Heart right ventricle (tissue), 16 donors: ENCODE measurements at places on chromosomes 3 and 15. TPM values are rescaled to one million over a fixed set of nuclear protein-coding genes. Genes with fewer than 3 reads are reported as not detected.
A peak's percentile ranks its signal among the peaks of the same experiment; 100 is the strongest.

DNA sequence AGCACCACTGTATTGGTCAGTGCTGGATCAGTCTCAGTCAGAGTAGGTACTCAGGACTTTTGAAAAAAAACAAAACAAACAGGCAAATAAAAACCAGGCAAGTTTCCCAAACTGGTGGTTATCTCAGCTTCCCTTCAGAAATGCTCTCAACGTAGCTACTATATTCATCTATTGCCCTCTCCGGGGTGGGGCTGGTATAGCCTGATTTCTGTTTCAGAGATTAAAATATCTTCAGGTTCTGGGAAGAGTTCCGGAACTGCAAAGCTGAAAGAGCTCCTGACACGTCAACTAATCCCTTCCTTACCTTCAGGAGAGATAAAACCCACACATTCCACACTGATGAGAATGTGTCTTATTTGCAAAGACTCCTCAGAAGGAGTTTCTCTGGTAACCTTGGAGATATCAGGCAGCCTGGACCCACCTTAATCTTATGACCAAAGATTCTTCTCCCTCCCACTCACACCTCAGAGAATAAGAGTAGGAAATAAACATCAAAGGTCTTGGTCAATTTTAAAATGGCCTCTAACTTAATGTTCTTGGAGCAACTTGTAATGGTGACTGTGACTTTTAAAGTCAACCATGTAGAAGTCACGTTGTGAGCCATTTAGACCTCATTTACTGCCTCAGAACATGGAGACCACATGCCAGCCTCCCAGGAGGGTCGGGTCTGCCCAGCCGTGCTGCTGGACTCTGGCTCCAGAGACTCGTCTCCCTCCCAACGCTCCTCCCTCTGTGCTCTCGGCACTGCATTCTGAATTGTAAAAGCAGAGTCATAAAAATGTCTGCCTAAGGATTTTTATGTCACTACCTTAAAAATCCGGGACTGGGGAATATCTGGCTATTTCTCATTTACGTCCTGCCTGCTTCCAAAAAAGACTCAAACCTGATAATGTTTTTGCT lies 53.8 kb downstream of the CDCP1 start:
- DNase-seq = no peak

DNA sequence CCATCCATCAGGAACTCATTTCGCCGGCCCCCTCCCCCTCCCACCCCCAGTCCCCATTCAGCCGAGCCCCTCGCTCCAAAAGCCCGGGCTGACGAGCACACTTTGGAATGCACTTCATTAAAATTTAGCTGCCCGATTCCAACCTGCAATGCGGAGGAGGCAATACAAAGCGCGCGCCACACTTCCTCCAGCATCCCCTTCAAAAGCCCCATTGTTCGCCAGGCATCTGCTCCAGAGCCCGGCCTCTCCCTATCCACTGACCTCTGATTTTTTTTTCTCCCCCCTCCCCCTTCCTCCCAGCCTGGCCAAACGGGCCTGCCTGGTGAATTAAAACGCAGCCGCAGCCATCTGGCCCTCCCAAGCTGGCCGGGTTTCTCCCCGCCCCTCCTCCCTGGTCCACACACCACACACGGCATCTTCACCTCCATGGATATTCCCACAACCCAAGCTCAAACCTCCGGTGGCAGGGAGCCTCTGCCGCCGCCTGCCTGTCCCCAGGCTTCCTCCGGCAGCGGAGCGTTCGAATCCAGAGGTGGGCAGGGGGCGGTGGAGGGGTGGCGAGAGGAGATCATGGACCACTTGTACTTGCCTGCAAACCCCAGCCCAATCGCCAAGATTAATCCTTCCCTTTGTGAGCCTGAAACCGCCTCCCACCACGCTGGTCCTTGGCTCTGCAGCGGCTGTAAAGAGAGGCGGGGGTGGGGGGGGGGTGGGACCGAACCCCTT lies 441.3 kb downstream of the MAGI1 start:
- DNase-seq = peak; percentile 46

- no peak for DNase-seq
Measured at GRCh38 chr3:17643691-17644090, 98.7 kb downstream of the TBC1D5 start.

DNA sequence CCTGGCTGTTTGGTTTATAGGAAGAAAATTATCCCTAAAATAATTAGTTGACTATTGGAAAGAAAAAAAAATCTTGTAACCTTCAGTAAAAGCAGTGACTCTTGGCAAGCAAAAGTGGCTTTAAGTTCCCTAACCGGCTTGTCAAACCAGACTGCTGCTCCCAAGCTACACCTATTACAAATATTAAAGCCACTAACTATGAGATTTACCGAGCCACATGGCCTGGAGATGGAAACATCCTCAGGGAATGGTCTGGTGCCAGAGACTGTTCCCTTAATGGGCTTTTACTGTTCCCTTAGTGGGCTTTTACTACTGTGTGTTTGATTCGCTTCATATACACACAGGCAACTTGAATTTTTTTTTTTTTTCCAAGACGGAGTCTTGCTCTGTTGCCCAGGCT lies 35.9 kb upstream of the ZNF774 start:
- DNase-seq = no peak

DNA sequence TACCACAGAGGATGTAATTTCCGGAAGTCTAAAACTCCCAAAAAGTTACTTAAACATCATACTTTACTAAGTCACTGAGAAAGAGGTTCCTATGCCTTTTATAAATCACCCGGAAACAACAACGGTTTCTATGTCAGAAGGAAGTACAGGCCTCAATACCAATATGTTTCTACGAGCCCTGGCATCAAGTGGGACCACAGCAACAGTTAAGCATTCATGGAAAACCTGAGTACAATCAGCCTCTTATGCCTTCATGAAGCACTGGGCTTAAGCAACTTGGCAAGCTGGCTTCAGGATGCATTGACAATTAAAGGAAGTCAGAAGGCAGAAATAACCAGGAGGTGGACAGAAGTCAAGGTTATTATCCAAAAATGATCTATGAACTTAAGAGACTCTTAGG lies 19.1 kb upstream of the B3GNT5 start:
- DNase-seq = no peak

- no peak for DNase-seq
Measured at GRCh38 chr3:63582943-63583500, 69.5 kb upstream of the SNTN start.

GRCh38 chr3:71703797-71704196 lies 21.4 kb downstream of the EIF4E3 start:
- no peak for DNase-seq

GRCh38 chr3:96931119-96931862 lies 116.9 kb downstream of the EPHA6 start:
- DNase-seq = no peak

GRCh38 chr15:36943508-36944361 lies 156.6 kb downstream of the MEIS2 start:
- no peak for DNase-seq

DNA sequence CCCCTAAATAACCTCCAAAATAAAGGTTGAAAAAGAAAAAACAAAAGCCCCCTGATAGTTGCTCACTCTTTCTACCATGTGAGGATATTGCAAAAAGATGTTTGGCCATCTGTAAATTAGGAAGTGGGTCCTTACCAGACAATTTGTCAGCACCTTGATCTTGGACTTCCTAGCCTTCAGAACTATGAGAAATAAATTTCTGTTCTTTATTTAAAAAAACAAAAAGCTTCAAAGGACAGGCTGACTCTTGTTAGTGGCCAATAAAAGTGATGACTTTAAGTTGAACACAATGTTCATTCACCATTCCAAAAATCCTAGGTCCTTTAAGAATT lies 103.5 kb downstream of the CBLB start:
- no peak for DNase-seq

DNA sequence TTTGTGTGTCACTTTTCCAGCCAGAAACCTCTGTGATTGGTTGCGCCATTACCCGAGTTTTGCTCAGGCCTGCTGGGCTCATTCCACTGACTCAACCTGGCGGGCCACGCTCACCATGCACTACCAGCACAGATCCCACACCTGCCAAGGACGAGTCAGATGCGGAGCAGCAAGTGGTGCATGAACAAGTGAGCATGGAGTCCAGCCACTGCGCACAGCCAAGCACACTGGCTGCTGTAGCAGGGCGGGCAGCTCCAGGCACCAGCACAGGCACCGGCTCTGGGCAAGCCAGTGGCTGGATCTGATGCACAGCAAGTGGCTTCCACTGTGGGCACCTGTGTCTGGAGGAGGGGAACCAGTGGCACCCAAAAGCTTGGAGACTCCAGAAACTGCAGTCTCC lies 110.4 kb downstream of the CBLB start:
- DNase-seq = no peak

DNA sequence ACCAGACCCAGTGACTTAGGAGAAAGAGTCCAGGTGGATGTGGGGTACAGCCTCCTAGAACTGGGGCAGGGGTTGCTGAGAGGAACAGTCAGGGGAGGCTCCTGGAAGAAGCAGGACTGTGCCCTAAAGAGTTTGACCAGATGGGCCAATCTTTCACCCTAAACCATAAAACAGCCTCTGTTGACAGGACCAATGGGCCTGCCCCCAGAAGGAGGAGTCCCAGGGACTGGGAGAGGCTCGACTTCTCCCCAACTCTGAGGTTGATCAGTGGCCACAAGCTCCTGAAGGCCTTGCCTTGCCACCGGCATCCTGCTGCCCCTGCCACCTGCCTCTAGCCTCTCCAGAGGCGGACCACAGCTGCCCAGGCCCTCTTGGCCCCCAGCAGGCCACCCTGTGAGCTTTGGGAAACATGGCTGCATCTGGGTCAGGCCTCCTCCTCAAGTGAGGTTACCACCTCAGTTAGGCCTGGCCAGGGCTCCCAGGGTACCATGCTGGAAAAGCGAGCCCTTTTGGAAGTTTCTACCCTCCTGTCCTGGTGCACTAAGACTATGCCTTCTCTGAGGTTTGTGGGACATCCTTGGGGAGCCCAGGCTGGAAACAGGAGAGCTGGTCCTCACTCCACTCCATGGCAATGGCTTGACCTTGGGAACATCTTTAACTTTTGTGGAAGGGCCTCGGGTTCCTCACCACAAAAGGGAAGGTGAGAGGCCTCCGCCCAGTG lies 2.8 kb downstream of the VIPR1 start:
- DNase-seq = no peak

DNA sequence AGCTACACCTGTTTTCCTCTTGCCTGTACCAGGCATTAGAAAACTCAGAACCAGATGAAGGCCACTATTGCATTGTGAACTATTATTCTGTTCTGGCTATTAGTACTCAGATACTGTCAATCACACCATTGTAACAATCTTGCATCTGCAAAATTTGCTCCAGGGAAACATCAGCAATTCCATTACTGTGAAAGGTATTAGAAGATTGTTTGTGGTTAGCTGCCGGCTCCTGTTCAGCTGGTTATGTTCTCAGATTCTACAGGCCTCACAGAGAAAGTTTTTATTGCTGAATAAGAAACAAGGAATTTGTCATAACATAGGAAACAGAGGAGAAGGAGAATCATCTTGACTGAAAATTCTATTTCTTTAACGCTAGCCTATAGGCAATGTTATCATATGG lies 179.9 kb downstream of the PLOD2 start:
- no peak for DNase-seq

DNA sequence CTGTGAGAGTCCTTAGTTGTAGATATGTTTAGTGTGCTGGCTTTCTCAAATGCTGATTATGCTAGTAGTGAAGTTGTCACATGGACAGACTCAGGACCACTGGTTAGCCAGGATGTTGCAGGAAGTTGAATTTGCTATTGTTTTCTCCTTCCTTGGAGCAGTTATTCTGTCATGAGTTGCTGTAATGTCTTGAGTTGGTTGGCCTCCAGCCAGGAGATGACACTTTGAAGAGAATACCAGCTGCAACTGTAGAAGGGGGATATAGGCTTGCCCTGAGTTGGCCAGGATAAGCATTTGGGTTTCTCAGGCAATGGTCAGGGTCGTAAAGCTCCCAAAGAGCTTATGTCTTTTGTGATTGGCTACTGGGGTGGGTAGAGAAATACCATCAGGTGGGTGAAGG lies 206.7 kb downstream of the ZNF621 start:
- no peak for DNase-seq

- no peak for DNase-seq
Measured at GRCh38 chr15:91989821-91990220, 136.3 kb downstream of the SLCO3A1 start.

DNA sequence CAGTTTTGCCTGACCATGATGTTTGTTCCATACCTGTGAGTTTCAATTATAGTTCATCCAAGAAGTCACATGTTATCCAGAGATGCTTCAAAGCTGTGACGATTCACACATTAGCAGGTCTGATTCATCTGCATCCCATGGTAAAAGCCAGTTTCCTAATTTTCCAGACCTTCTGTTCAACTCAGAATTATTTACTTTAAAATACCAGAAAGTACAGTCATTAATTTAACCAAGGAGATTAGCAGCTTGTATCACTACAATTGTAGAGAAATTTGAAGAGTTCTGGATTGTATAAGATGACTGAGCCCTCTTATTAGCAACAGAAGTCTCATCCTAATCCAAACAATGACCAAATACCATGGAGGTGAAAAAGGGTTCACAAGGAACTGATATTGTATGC lies 76.1 kb upstream of the THBS1 start:
- no peak for DNase-seq

GRCh38 chr3:197926418-197926817 lies 23.6 kb upstream of the RPL35A start:
- no peak for DNase-seq

- DNase-seq = no peak
Measured at GRCh38 chr3:11392014-11392859, 120.0 kb downstream of the ATG7 start.

DNA sequence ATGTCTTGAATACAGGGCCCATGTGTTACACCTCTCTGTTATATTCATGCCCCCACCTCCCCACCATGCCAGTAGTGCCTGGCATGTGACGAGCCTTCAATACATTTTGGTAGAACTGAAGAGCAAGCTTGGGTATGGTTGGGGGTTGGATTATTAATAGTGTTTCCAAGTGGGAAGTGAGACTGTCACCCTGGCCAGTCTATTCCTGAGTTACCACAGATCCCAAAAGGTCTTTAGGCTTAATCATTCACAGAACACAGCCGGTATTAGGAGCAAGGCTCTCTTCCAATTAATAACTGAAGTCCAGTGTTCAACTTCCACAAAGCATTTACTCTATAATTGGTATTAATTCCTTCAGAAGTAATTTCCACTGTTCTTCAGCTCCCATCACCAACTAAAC lies 231.9 kb upstream of the LRTM1 start:
- no peak for DNase-seq

- no peak for DNase-seq
Measured at GRCh38 chr15:67290319-67290718, 35.7 kb downstream of the IQCH start.

DNA sequence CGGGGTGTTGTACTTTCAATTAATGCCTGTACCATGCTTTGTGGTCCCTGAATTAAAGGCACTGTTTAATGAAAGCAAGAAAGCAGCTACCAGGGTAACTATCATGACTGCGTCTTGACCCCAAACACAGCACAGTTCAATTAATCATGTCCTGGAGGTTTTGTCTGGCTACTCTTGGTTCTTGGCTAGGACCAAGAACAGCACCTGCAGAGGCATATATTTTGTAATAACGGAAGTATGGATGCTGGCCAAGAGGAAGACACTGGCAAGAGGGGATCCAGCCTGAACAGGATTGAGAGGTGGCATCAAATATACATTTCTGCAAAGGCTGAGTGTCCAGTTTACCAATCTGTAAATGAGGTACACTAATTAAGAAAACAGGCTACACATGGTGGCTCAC lies 119.9 kb downstream of the FOXP1 start:
- DNase-seq = no peak

The FBXO40 gene
- 195 TPM for total RNA-seq

The RNU5B-1 gene
- not detected for total RNA-seq

The OSBPL10 gene
- total RNA-seq = 3.6 TPM

The GP5 gene
- total RNA-seq = not detected

The SNURF gene
- total RNA-seq = 63.4 TPM

The PTX3 gene
- 0.32 TPM for total RNA-seq

The CSPG4 gene
- total RNA-seq = 15.6 TPM

The DTX3L gene
- total RNA-seq = 61.1 TPM

The NR2F2 gene
- total RNA-seq = 14.8 TPM

The SLC9C1 gene
- total RNA-seq = 1.4 TPM

The PTPN9 gene
- 8.0 TPM for total RNA-seq

The HEMK1 gene
- total RNA-seq = 17.3 TPM
